NCI-H748 treated with DMSO at 0.1 percent for 48 hours (cell line): ENCODE measurements at places on chromosomes 16 and 17.

DNA sequence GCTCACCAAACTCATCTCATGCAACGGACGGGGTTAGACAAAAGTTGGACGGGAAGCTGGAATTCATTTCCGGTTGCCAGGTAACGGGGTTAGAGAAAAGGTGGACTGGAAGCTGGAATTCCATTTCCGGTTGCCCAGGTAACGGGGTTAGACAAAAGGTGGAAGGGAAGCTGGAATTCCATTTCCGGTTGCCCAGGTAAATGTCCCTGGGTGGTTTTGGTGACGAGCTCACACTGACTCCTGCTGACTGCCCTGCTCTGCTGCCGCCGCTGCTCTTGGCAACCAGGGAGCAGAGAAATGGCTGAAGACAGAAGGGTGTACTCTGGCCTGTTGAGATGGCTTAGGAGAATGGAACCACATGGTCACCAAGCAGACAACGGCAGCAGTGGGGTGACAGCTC, 170.3 kb upstream of the RPH3AL start:
- no peak for DNase-seq

DNA sequence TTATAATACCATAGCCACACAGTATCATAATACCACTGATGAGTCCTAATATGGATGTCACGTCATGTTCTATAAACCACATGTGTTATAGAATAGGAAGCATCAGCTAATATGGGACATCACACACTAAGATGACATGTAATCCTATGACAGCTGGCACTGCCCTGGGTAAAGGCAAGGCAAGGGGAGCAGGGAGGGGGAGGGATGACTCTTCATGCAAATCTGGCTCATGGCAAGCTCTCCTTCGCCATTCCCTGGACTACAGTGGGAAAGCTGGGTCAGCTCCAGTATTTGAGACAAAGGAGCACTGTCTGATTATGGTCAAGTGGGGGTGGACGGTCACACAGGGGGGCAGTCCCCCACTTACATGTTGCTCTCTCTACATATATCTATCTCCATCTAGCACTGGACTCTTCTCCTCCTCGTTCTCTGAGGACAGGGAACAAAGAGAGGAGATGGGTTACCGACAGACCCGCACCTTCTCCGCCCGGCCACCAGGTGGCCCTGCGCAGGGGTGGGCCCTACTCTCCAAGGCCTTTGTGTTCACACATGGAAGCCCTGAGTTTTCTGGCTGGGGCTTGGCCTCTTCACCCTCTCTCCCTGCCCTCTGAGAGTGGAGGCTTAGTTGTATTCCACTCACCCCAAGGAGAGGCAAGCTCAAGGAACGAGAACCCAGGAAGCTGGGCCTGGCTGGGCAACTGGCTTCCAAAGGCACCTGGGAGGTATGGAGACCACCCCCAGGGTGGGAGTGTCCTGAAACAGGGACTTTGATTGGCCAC, 23.4 kb upstream of the MPO start:
- peak; percentile 23 for DNase-seq

DNA sequence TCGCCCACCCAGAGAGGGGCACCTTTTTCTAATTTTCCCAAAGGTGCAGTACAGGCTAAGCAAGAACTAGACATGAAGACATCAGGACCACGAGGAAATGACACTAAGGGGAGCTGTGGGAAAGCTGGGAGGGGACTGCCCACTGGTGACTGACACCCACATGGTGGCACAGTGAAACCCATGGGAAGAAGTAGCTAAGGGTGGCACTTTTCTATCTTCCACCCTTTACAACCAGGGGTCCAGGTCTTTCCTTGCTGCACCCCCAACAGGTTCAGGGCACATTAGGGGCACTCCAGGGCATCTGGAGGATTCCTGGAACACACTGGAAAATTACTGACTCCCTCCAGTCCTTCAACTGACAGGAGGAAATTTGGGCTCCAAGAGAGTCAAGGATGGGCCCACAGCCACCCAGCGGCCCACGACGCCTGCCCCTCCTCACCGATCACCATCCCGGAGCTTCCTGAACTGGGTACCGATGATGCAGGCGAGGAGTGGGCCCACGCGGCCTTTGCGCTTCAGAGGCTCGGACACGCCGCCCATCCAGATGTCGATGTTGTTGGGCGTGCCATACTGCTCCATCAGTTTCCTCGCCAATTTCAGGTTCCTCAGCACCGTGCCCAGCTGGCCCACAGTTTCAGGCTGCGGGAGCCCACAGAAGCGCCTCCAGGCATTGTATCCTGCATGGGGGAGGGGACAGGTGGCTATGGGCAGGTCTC, 9.4 kb downstream of the MPO start:
- DNase-seq = no peak

- DNase-seq = no peak
These were observed 186.5 kb upstream of the CCL2 start for GRCh38 chr17:34068571-34068970.

- peak; percentile 11 for DNase-seq
These were observed 381.6 kb upstream of the ASIC2 start for GRCh38 chr17:33674685-33675084.
